Ovary (tissue), 10 donors: ENCODE measurements at places on chromosomes 6 and 20.

GRCh38 chr6:138485586-138486248 lies 13.6 kb downstream of the NHSL1 start:
- no peak for DNase-seq

- no peak for DNase-seq
Observed at GRCh38 chr20:52684176-52684575, 288.0 kb upstream of the TSHZ2 start.

GRCh38 chr6:32190911-32191677 lies 1.1 kb upstream of the PBX2 start:
- peak; percentile 27 for DNase-seq

GRCh38 chr6:38968702-38969149 lies 79.9 kb upstream of the GLP1R start:
- no peak for DNase-seq

DNA sequence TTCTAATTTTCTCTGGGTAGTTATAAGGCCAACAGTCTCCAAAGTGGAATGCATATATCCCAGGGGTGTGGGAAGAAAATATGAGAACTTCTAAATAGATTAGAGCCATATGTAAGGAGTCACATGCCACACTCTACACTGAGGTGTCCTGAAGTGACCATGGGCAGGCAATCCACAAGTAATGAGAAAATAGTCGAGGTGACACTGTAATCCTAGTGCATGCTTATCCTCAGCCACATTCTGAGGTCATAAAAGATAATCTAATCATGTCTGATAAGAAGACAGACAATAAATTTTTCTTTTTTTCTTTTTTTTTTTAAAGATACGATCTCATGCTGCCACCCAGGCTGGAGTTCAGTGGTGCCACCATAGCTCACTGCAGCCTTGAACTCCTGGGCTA lies 62.2 kb downstream of the CD164 start:
- DNase-seq = no peak

- no peak for DNase-seq
Observed at GRCh38 chr20:3933218-3933617, 44.0 kb downstream of the PANK2 start.

- no peak for DNase-seq
Observed at GRCh38 chr6:87174078-87174579, 18.8 kb downstream of the ZNF292 start.

- no peak for DNase-seq
Observed at GRCh38 chr6:53857318-53858094, 62.7 kb downstream of the LRRC1 start.

DNA sequence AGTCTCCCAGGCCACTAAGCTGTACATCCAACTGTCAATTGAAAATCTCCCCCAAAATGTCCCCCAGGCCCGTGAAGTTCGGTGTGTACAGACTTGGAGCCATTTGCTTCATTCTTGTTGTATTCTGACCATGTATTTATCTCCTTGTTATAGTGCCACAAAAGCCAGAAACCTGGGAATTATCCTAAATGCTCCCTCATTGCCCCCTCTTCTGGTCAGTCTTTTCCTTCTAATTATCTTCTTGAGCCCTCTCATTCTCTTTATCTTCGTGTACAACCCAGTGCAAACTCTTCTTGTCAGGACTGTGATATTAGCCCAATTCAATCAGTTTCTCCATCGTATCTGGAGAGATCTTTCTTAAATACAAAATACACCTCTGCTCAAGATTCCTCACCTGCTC lies 64.7 kb downstream of the RFX6 start:
- DNase-seq = no peak

GRCh38 chr20:17969884-17970409 lies 1.1 kb downstream of the MGME1 start:
- DNase-seq = no peak

- DNase-seq = no peak
Observed at GRCh38 chr6:30789606-30790005, 45.3 kb upstream of the IER3 start.

DNA sequence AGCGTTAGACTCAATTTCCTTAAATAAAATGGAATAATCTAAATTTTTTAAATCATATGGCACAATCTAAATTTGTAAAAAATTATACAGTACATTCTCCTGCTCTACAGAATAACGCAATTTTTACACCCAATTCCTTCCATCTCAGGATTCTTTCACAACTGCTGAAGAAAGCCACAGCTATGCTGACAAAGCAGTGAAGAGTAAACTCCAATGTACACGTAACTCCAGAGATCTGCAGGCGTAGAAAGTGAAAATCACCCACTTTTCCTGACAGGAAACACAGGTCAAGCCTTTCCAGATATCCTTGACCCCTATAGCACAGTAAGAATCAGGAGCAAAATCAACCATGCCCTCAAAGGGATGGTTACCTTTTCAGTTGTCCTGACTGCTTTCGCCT lies 27.4 kb downstream of the EPHA7 start:
- no peak for DNase-seq

GRCh38 chr20:61874421-61875068 lies 191.1 kb downstream of the TAF4 start:
- DNase-seq = no peak

DNA sequence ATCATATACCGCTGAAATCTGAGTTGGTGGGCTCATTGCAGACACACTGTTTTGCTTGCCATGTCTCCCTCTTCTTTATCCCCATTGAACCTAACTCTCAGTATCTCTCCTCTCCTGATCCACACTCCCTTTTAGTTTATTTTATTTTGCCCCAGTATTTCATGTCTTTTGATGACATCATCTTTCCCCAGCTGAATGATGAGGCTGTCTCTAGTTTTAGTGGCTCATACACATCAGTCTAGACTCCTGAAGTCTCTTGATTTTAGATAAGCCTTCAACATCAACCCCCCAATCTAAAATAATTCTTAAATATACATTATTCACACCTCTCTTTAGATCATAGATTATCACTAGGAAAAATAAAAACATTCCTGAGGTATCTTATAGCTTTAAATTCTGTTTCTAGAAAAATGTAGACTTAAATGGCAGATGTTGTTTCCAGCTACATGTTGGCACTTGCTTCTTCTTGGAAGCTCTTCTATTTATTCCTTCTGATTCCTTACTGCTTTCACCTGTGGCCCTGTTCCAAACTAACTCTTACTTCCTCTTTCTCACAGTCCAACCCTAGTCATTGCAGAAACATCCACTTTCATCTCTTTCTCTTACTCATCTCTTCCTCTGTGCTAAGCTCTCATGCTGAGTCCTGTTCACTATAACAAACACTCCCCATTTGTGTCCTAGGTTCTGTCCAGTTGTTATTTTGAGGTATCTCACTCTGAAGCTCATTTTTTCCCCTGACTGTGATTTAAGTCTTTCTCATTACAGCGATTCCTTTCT lies 191.9 kb upstream of the SLC35B3 start:
- DNase-seq = no peak

GRCh38 chr6:72704979-72705378 lies 83.1 kb downstream of the KCNQ5 start:
- DNase-seq = no peak

- DNase-seq = no peak
Observed at GRCh38 chr20:14444106-14444505, 106.7 kb upstream of the FLRT3 start.

DNA sequence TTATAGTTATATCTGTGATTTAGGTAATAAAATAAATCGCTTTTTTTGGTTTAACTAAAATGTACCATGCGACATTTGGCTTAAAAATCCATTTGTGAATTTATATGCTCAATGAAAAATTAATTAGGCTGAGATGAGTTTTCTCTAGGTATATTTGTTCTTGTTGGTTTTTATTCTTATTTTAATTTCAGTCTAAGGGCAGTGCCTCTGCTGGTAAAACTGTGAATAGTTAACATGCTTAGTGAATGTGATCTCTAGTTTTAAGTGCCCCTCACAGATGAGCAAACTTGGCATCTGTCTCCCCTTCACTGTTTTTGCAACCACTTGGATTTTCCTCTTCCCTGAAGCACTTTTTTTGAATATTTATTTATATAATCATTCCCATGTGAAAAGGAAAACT lies 822.7 kb downstream of the GRIK2 start:
- DNase-seq = no peak

GRCh38 chr6:155418017-155418761 lies 37.5 kb downstream of the NOX3 start:
- DNase-seq = peak; percentile 22

DNA sequence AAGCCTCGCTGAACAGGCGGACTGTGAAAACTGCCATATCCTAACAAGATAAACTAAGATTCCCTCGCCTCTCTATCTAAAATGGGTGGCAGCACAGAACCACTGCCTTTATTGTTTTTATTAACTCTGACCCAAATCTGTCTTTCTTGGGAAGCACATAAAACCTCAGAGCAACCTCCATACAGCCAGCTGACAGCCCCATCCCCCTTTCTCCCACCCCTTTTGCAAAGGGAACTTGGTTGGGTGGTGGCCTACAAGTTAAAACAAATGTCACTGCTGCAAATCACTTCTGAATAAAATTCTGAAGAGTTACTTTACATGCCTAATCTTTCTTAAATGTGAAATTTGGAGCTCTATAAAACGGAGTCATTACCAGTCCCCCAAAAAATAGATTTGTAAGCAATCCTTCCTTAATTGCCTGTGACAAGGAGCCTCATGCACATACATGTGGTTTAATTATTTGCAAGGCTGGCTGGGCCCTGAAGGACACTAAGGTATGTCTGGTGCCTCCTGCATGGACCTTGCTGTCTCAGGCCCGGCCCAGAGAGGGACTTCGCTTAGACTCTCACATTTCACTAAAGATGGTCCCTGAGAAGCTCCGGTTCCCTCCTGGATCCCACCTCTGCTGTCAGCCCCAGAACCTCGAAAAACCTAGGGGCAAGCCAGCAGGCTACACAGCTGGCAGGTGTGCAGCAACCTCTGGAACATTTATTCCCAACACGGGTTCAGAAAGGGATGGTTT lies 21.7 kb downstream of the PXDC1 start:
- DNase-seq = no peak

GRCh38 chr20:34579191-34579978 lies 20.9 kb downstream of the MAP1LC3A start:
- DNase-seq = peak; percentile 54

GRCh38 chr6:12950976-12951375 lies 234.4 kb downstream of the PHACTR1 start:
- no peak for DNase-seq

GRCh38 chr20:58150772-58151171 lies 77.7 kb downstream of the ANKRD60 start:
- DNase-seq = no peak

- no peak for DNase-seq
Observed at GRCh38 chr6:153564803-153565202, 433.7 kb upstream of the RGS17 start.

DNA sequence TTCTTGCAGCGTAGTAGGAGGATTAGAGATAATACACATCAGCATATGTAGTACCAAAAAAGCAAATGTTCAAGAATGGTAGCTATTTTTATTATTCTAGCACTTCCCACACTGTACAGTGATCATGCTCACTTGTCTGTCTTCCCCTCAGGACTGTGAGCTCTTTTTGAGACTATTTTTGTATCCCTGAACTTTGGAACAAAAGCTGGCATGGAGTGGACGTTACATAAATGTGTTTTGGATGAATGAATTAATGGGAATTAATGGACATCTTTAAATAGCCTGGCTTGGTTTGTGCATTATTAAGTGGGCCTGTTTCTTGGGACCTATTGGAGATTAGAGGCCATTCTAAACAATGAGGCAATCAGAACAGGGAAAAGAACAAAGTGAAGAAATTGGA lies 243.7 kb downstream of the CD83 start:
- no peak for DNase-seq

DNA sequence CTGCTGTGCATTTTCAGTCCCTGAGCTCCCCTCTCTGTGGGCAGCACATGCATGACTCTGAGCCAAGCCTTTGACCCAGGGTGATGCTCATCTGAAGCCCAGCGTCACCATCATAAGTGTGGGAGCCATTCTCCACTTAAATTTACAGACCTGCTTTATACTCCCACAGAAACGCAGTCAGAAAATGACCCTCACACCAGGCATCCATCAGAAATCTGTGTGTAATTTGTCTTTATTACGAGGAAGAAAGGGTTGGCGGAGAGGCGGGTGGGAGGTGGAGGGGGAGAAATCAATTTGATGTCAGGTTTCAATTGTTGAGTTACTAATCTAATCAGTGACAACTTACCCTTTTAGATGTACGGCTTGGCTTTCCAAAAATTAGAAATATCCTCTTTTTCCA lies 353.6 kb downstream of the MAFB start:
- DNase-seq = no peak

- DNase-seq = no peak
Observed at GRCh38 chr6:35402136-35402855, 49.8 kb upstream of the FANCE start.

DNA sequence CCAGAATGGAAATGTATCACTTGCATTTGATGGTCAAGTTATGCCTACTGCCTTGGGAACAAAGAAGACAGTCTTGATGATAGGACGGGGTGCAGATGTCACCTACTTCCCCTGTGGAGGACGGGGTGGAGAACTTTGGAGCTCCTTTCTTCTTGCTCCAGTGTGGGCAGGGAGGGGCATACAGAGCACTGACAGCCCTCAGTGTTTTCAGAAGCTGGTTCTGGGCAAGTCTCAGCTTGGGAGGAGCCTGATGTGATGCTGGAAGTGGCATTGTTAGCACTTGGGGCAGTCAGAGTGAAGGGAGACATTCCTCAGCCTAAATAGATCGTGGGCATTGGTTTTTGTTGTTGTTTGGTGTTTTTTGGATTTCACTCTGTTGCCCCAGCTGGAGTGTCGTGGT lies 59.7 kb downstream of the SYNJ2 start:
- DNase-seq = no peak

- no peak for DNase-seq
Observed at GRCh38 chr6:98514796-98515195, 319.6 kb upstream of the POU3F2 start.

GRCh38 chr6:2958331-2958711 lies 13.0 kb downstream of the SERPINB6 start:
- DNase-seq = no peak

DNA sequence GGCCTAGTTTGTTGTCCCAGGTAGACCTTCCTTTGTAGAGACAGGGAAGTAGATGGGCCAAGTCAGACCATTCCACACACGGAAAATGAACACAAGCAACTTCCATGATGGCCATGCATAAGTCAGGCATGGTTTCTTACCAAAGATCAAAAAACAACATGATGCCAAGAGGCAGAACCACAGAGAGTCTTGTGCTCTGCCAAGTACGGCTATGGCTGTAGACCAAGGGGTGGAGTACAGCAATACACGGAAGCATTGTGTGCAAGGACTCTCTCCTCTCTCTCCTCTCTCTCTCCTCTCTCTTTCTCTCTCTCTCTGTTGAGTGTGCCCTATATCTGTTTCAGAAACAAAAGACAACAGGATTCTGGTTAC lies 4.8 kb upstream of the DUSP22 start:
- no peak for DNase-seq
